ENCODE measurements at places on chromosomes 1 and 21.

GRCh38 chr1:33599516-33600115 is 127.2 kb downstream of the ZSCAN20 start:
- no peak for DNase-seq

DNA sequence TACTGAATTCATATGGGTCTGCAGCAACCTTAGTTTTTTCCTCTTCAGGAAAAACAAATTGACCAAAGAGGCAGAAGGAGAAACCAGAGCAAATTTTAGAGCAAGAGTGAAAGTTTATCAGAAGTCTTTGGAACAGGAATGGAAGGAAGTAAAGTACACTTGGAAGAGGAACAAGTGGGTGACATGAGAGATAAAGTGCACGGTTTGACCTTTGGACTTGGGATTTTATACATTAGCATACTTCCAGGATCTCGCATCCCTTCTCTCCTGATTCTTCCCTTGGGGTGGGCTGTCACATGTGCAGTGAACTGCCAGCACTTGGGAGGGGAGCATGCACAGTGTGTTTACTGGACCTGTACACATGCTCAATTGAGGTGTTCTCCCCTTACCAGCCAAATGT is 754.8 kb upstream of the ADAMTS5 start:
- DNase-seq: no peak

- no peak for DNase-seq
These were observed 450 bp downstream of the S100A10 start for GRCh38 chr1:151993084-151993733.

DNA sequence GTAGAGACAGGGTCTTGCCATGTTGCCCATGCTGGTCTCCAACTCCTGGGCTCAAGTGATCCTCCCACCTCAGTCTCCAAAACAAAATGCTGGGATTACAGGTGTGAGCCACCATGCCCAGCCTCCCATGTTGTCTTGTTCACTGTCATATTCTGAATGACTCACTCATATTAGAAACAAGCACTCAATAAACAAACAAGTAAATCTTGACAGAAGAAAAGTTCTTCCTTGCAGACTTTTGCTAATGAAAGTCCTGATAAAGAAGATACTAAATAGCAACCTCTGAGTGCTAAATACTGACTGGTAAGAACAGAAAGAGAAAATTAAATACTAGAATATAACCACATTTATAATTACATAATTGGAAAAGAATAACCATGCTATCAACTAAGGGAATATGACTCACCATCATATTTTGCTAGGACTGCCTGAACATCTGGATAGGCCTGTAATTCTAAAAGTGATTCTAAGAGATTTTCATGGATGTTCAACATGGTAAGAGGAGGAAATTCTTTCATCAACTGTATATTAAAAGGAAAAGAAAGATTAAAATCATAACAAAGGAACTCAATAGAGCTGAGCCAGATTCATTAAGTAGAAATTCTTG is 37.3 kb downstream of the ST7L start:
- DNase-seq: no peak

GRCh38 chr1:25804244-25804963 is 4.4 kb downstream of the SELENON start:
- DNase-seq: no peak

DNA sequence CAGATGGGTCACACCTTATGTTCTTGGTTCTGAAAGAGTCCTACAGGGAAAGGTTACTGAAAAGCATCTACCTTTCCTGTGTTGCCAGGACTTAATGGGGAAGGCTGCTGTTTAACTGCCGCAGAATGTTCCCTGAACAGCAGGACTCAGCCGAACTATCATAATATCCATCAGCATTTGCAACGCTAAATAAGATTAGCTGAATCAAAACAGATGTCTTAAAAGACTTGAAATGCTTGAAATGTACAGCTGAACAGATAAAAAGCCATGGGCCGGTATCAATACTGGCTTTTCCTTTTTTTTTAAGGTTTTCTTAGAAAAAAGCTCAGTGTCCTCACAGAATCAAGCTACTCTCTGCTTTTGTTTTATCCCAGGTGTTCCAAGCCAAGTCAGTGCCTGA is 19.7 kb upstream of the ATP13A2 start:
- no peak for DNase-seq

- DNase-seq: no peak
These were observed 122.3 kb downstream of the DISC1 start for GRCh38 chr1:231748760-231749415.

DNA sequence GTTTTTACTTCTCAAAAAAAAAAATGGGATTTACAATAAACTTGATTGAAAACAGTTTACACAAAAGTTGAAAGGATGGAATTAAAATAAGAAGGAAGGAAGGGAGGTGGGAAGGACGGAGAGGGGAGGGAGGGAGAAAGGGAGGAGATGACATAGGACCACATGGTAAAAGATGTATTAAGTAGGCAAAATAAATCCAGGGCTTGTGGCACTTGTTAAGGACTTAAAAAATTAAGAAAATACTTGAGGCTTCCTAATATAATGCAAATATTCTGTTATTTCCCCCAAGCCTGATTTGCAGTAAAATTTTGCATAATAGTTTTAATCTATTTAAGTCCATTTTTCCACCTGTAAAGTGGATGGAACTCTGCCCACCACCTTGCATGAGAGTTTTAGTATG is 27.5 kb downstream of the SLC30A10 start:
- no peak for DNase-seq

DNA sequence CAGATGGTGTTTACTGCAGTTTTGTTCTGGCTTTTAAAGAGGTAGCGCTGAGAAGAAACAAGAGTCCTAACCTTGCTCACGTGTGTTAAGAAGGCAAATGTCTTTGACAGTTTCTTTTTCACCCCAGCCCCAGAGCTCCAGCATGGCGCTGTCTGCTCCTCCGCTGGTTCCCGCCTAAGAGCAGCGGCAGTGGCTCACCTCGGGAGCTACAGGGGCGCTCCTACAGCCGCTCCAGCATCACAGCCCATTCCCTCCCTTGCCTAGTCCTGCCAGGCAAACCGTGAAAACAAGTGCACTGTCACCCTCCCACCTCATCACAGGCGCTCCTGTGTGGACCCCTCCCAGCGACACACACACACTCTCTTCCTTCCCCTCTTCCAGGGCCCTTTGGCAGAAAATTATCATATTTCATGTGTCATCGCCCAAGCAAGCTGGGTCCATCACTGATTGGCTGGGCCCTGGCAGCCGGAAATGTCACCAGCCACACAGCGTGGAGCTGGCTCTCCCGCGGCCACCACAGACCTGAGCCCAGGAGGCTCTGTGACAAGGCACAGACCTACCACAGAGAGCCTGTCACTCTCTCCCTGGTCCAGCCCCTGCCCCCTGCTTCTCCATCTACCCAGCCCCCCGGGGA is 1.2 kb upstream of the HIVEP3 start:
- DNase-seq: peak; percentile 76

GRCh38 chr1:52978045-52978444 is 51.0 kb downstream of the SCP2 start:
- DNase-seq: no peak

DNA sequence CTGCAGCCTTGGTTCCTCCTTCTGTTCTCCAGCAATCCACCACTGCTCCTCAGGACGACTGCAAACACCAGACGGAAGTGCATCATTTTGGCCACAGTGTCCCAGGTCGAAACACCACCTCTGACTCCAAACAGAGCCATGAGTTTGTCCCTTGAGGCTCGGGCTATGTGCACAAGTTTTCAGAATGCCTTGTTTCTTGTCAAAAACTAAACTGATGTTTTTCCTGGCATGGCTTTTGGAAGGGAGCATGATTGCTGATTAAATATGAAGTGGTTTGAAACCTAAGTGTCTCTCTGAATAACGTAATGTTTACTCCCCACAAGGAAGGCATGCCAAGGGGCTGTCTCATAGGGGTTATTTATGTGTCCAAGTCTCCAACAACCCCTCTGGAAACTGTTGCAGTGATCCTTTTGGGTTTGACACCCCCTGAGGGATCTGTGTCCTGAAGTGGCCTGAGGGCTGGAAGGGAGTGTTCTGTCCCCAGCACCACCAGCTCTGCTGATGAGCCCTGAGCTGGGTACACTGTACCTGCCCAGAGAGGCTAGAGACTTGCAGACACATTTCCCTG is 132.7 kb downstream of the PLPP3 start:
- no peak for DNase-seq

- DNase-seq: no peak
These were observed 100.0 kb downstream of the ABCA4 start for GRCh38 chr1:94020764-94021579.
